ENCODE measurements at places on chromosomes 16 and 17. TPM values are rescaled to one million over a fixed set of nuclear protein-coding genes. Genes with fewer than 3 reads are reported as not detected.

The NGFR gene
- 3.4 TPM for total RNA-seq

GRCh38 chr16:83744441-83744981, 63.3 kb upstream of the HSBP1 start:
- H3K36me3 ChIP-seq: no peaks in the 10 kb centered on the region
- no peaks in the 10 kb centered on the region for H3K27me3 ChIP-seq
- H3K4me1 ChIP-seq: no peaks in the 10 kb centered on the region
- no peak overlapping the region for H3K4me3 ChIP-seq
- no peak overlapping the region for H3K27ac ChIP-seq

DNA sequence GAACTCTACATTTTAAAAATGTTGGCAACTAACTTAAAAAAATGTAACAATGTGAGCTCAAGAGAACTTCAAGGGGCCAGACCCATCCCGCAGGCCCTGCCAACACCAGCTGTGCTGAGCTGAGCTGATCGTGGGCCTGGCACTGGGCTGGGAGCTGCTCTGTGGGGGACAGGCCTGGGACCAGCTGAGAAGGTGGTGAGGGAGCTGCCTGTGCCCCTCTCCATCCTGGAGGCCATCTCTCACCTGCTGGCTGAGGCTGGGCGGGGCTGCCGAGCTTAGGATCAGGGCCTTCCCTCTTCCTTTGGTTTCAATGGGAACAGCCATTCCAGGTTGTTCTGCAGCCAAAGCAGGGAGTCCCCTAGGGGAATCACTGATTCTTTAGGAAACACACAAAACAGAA, 58.2 kb downstream of the IL21R start:
- H3K27me3 ChIP-seq: no peaks in the 10 kb centered on the region
- H3K36me3 ChIP-seq: peaks cover 10% of the 10 kb centered on the region
- H3K27ac ChIP-seq: no peak overlapping the region
- no peak for DNase-seq
- no peak overlapping the region for H3K4me3 ChIP-seq
- no peaks in the 10 kb centered on the region for H3K4me1 ChIP-seq

DNA sequence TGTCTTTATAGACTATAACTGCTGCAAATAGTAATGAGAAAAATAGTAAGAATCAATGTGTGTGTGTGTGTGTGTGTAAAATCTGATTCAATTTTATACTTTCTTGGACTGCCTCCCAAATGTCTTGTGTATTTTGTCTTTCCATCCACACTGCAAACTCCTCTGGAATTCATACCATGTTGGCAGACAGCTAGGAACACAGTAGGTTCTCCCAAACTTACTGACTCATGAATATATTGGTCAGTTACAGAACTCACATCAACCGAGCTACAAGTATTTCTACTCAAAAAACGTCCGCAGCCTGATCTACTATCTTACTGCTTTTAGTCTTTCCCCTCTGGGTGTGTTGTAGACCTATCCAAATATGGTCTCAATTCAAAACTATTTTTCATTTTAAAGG, 542.7 kb upstream of the PSMD7 start:
- no peak overlapping the region for H3K27ac ChIP-seq
- H3K4me1 ChIP-seq: no peaks in the 10 kb centered on the region
- no peaks in the 10 kb centered on the region for H3K36me3 ChIP-seq
- no peaks in the 10 kb centered on the region for H3K27me3 ChIP-seq

GRCh38 chr17:12463102-12463501, 202.6 kb upstream of the MYOCD start:
- no peak for DNase-seq
- no peaks in the 10 kb centered on the region for H3K36me3 ChIP-seq
- H3K27ac ChIP-seq: no peak overlapping the region
- no peaks in the 10 kb centered on the region for H3K27me3 ChIP-seq
- H3K4me3 ChIP-seq: no peak overlapping the region

GRCh38 chr16:1645914-1646525, 32.1 kb upstream of the JPT2 start:
- H3K27me3 ChIP-seq: no peaks in the 10 kb centered on the region
- H3K4me3 ChIP-seq: no peak overlapping the region
- DNase-seq: no peak

GRCh38 chr16:75097941-75098901, 18.4 kb downstream of the LDHD start:
- no peak overlapping the region for H3K4me3 ChIP-seq
- peak overlapping the region; percentile 78 for H3K27ac ChIP-seq
- H3K36me3 ChIP-seq: no peaks in the 10 kb centered on the region
- peaks cover 26% of the 10 kb centered on the region for H3K4me1 ChIP-seq

DNA sequence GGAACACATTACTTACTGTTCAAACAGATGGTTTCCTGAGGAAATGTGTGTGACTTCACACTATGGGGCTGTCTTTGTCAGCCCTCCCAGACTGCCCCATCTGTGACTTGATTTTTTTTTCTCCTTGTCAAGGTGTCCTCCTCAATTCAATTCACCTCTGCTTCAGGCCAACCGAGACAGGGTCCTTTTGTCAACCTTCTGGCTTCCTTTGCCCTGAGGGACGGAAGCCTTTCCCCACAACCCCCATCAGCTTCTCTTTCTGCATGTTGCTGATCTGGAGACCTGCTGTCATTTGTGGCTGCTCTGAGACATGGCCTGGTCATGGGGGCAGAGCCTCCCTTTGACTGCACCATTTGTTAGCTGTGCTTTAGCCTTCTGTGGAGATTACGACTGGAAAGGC, 21.3 kb upstream of the RGS9 start:
- H3K27ac ChIP-seq: no peak overlapping the region
- H3K36me3 ChIP-seq: no peaks in the 10 kb centered on the region
- no peaks in the 10 kb centered on the region for H3K4me1 ChIP-seq
- no peaks in the 10 kb centered on the region for H3K27me3 ChIP-seq
- DNase-seq: no peak
